CD4-positive, alpha-beta T cell (primary cell): ENCODE measurements at places on chromosomes 13 and 19.
A peak's percentile ranks its signal among the peaks of the same experiment; 100 is the strongest.

DNA sequence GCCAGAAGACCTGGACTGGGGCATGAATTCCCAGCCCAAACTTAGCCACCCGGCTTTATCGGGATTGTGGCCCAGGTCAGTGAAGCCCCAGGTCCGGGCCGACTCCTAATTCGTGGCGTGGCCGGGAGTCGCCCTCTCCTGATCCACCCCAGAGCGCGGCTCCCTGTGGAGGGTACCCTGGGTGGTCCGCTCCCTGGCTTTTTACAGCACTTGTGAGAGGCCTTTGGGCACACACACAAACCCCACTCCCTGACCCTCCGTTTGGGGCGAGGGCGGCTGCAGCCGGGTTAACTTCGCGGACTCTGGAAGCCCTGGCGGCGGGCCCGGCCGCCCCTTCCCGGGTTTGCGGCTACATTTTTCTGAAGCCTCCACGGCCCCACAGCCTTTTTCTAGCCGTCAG lies 56.4 kb downstream of the ZNF568 start:
- no peak for DNase-seq

- DNase-seq: no peak
Measured at GRCh38 chr19:42683917-42684513, 56.3 kb downstream of the PSG3 start.

GRCh38 chr13:90415902-90416301 lies 931.6 kb upstream of the MIR17HG start:
- DNase-seq: no peak

DNA sequence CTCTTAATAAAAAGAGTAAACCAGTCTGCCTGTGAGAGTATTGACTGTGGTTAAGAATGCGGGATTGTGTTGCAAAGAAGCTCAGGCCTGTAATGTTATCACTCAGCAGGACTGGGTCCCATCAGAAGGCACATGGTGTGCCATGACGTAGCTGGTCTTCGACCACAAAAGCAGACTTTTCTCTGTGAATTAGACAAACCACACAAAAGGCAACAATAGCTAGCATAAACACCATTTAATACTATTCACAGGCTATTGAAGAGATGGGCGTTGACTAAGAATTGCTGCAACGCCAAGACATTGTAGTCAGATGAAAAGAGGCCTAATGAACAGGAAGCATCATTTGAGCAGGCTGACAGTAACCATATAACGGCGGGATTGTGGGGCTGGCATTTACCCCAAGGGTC lies 235.6 kb upstream of the SOX21 start:
- no peak for DNase-seq

GRCh38 chr19:33350538-33351309 lies 22.8 kb upstream of the CEBPG start:
- DNase-seq: no peak

- DNase-seq: no peak
Measured at GRCh38 chr19:15421721-15422260, 3.0 kb upstream of the AKAP8L start.

GRCh38 chr13:44322928-44323327 lies 50.7 kb upstream of the SERP2 start:
- DNase-seq: no peak

GRCh38 chr13:71242201-71242600 lies 624.8 kb downstream of the DACH1 start:
- no peak for DNase-seq

DNA sequence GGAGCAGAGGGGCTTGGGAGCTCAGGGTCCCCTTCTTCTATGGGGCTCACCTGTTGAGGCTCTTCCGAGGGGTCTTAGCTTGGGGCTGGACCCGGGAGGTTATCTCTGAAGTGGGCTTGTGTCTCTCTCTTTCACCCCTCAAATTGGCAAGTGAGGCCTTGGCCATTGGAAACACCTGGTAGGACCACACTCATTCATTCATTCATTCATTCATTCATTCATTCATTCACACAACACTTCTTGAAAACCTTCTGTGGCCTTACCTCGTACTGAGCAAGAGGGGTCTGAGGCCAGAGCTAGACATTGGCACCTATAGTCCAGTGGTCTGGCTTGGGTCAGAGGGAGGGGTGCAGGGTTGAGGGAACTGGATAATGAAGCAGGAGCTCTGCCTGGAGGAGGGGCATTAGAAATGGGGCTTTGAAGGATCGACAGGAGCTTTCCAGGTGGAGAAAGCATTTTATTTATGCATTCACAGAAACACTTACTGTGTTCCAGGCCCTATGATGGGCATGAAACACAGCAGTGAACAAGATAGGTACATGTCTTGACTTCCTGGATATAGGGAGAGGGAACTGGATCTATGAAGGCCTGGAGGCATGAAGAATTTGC lies 5.5 kb downstream of the CELF5 start:
- DNase-seq: no peak

DNA sequence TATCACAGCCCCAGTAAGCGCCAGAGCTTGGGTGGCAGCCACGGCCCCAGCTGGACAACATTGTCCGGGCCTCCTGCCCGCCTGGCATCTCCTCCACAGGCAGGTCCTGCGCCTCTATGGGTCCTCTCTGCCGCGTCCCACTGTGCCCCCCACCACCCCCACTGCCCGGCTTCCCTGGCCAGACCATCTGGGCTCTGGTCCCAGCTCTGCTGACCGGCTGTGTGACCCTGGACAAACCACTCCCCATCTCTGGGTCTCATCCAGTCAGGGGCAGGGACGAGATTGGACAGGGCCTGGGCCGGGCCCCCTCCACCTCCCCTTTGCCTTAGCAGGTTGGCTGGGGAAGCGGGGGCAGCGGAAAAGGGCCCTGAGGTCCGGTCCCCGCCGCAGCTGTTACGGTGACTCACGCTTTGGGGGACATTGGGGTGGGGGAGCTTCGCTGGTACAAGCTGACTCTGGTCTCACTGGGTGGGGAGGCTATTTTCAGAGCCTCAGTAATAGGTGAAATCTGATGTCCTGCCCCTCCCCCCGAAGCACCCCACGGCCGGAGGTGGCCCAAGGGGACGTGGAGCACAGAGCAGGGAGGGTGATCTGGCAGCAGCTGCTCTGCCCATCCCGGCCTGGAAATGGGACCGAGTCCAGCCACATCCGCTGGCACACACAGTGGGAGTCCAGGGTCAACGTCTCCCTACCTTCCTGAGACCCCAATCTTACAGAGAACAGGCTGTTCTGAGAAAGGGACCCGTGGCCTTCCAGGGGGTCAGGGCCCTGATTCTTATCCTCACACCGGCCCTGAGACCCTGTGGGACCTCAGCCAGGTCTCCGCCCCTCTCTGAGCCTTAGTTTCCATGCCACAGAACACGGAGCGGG lies 9.1 kb downstream of the NFIC start:
- no peak for DNase-seq

DNA sequence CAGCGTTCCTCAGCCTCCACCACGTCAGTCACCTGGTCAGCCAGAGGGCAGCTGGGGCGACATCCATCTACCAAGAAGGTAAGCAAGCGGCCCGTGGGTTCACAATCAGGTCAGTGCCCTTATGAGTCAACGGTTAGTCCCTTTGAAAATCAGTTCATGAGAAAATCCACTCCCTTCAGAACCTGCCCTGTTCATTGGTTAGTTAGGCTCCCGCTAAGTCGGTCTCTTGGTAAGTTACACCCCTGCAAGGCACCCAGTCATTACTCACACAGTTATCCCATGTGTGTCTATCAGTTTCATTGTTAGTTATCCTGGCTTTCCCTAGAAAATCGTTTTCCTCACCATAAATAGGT lies 564 bp downstream of the SIGLECL1 start:
- no peak for DNase-seq

DNA sequence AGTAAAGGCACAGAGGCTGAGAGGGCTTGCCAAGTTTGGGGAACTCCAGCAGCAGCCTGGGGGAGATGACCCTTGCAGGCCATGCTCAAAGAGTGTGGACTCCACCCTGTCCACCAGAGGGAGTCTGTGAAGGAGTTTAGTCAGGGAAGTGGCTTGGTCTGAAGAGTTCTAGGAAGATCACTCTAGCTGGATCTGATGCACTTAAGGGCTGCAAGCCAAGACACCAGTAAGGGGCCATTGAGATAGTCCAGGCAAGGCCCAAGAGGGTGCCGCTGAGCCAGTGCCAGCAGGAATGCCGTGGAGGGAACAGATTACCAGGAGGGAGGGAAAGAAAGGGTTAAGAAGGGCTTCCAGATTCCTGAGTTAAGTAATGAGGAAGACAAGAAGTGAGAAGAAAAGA lies 68.7 kb downstream of the ZAR1L start:
- DNase-seq: no peak

DNA sequence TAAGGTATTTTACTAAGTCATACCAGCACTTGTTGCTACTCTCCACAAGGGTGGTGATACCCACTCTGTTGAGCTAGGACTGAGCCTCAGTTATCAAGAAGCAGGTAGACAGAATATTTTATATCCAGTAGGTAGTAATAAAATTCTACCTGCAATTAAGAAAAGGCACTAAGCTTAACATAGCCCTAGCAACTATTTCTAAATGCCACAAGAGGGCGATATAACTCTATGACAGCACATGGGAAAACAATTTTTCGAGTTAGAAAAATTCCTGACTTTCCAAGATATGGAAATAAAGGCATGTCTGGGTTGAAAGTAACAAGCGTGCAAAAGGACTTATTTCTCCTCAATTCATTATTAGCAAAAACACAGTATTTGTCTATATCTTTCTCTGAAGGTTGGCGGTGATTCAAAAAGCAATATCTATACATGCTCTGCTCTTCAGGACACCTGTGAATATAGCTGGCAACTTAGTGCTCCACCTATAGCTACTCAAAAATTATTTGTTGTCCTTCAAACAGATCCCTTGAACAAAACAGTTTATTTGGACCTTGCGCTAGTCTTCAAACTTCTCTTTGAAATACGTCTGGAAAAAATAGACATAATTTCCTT lies 14.7 kb downstream of the CCDC169 start:
- DNase-seq: peak; percentile 29

DNA sequence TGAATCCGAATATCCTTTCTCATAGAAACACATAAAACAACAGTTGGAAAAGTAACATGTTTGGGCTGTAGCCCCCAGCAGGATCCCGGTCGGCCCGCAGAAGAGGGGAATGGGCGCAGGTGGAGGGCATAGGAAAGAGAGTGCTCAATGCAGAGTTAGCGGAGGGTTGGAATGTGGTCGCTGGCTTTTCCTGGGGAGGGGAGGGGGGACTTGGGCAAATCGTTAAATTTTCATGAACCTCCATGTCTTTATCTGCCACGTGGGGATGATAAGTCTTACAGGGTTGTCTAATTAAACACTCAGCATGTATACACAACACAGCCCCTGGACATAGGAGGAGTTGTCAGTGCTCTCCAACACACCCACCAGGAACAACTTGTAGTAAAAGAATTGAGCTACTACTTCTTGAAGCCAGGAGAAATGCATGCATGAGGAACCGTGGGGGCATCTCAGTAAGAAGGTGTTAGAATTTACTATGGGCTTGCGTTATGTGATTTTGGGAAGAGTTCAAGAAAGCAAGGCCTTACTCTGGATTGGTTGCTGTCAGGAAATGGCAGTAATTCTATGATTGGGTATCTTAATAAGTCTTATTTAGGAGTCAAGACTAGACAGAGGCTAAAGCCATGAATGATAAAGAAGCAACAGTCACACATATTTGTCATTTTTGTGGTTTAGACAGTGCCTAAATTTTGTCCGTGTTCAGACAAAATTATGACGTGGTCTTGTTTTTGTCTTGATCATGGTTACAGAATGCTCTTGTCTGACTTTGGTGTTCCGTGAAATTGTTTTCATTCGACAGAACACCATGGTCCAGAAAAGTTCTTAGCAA lies 671 bp upstream of the SLC46A3 start:
- no peak for DNase-seq

GRCh38 chr19:39319098-39319891 lies 1.4 kb downstream of the LRFN1 start:
- no peak for DNase-seq

- peak; percentile 43 for DNase-seq
Measured at GRCh38 chr13:102399791-102400674, 1.8 kb downstream of the FGF14 start.

- DNase-seq: no peak
Measured at GRCh38 chr13:101305981-101306411, 110.3 kb downstream of the NALCN start.
